ENCODE measurements at places on chromosomes 5 and 9.

- DNase-seq: no peak
Measured at GRCh38 chr5:80919678-80920196, 40.4 kb upstream of the RASGRF2 start.

- DNase-seq: peak; percentile 52
Measured at GRCh38 chr9:127919253-127919815, 2.5 kb upstream of the ST6GALNAC4 start.

DNA sequence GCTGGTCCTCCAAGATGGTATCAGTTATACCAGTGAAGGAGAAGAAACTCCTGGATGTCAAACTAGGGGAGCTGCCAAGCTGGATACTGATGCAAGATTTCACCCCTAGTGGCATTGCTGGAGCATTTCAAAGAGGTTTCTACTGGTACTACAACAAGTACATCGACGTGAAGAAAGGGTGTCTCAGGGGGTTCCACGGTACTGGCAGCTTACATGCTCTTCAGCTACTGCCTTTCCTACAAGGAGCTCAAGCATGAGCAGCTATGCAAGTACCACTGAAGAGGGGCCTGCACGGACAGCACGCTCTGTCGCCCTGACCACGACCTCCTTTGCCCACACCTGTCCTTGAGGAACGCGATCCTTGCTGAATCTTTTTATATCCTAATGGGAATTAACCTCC is 19.5 kb downstream of the ACTL7B start:
- DNase-seq: no peak

DNA sequence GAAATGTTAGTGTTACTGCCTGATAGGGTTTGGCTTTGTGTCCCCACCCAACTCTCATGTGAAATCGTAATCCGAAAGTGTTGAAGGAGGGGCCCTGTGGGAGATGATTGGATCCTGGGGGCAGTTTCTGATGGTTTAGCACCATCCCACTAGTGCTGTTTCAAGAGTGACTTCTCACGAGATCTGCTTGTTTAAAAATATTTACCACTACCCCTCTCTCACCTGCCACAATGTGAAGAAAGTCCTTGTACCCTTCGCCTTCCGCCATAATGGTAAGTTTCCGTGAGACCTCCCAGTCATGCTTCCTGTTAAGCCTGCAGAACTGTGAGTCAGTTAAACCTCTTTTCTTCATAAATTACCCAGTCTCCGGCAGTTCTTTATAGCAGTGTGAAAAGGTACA is 2.6 kb upstream of the RFX3 start:
- peak; percentile 71 for DNase-seq

DNA sequence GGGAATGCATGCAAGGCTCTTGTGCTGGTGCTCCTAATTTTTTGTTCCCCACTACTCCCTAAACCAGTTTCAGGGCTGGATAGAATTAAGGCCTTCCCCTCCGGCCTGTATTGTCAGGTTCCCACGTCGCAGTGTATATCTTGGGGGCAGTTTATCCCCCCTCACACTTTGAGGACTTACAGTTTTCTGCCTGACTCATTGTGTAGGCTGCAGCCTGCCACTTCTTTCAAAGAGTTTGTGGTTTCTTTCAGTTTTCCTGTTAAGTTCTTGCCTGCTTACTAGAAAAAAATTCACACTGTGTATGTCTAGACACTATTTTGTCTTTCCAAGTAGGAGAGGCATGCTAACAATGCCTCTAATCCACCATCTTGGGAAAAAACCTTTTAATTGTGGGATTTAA is 28.4 kb upstream of the BTNL3 start:
- DNase-seq: no peak

- peak; percentile 57 for DNase-seq
Measured at GRCh38 chr9:128026773-128027541, 40.2 kb downstream of the NAIF1 start.

DNA sequence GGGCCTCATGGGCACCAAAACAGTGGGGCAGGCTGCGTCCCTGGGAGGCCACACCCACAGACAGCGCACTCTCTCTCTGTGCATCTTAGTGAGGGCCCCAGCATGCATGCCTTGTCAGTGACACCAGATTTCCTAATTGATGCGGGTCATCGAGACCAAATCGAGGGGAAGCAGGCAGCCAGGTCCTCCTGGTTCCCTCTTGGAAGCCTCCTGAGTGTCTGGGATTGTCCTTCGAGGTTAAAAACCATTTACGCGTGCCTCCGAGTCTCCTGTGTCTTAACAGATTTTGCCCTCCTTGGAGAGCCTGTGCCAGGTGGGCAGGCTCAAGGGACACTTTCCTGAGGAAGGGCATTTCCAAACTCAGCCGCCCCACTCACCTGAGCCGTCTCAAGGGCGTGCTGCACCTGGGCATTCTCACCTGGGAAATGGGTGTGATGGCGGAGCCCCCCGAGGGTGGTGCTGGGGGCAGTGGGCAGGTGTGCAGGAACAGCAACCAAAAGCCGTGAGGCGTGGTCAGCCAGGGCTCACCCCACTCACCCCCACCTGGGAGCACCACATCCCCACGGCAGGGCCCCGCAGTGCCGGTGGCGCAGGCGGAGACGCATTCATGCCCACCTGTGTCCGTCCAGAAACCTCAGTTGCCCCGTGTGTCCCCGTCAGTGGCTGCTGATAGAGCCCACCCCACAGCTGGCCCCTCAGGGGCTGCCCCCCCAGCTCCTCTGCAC is 2.7 kb downstream of the SLC6A19 start:
- DNase-seq: no peak

- DNase-seq: no peak
Measured at GRCh38 chr5:73896097-73896496, 270.1 kb downstream of the ARHGEF28 start.

DNA sequence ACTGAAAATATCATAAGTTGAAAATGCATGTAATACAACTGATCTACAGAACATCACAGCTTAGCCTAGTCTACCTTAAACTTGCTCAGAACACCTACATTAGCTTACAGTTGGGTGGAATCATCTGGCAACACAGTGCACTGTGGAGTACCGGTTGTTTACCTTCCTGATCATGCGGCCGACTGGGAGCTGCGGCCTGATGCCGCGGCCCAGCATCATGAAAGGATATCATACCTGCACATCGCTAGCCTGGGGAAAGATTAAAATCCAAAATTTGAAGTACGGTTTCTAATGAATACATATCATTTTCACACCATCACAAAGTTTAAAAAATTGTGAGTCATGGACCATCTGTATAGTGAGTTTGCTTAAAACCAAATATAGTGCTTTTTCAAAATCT is 1.8 kb downstream of the HACD4 start:
- DNase-seq: no peak

- peak; percentile 4 for DNase-seq
Measured at GRCh38 chr9:121299467-121300282, 31.7 kb downstream of the GSN start.

- DNase-seq: no peak
Measured at GRCh38 chr9:841371-842209, at the start of gene DMRT1. Gene DMRT1, plus strand, starts transcription at chr9:841697. Its CDS starts 142 bp downstream, at chr9:841839.

- no peak for DNase-seq
Measured at GRCh38 chr9:85502815-85503655, 238.7 kb downstream of the AGTPBP1 start.

- no peak for DNase-seq
Measured at GRCh38 chr5:98570661-98571191, 202.7 kb upstream of the RGMB start.

DNA sequence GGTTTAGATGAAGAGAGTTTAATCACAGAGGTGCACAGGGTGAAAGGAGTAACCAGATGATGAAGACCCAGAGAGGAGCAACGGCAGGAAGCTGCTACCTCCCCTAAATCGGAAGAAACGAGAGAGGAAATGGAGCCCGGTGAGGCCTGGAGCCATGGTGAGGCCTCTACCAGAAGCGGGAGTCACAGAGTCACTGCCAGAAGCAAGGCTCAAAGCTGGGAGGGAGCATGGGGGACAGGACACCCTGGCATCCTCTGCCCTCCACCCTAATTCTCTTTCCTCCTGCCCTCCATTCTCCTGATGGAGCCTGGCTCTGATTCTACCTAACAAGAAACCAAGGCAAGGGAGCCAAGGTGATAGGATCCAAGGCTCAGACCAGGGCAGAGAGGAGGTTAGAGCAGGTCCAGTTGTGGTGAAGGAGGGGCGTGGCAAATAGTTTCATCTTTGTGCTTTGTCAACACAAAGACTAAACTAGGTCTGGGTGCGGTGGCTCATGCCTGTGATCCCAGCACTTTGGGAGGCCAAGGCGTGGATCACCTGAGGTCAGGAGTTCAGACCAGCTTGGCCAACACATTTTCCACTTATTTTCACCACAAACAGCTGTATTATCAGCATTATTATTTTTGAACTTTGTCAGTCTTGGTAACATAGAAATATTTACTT is 134.4 kb upstream of the RAI14 start:
- no peak for DNase-seq

GRCh38 chr5:151154931-151155774 is 2.4 kb downstream of the ANXA6 start:
- DNase-seq: peak; percentile 54

GRCh38 chr5:61965069-61965468 is 340.9 kb upstream of the KIF2A start:
- no peak for DNase-seq

- DNase-seq: no peak
Measured at GRCh38 chr9:30714389-30714788, 1670.1 kb upstream of the ACO1 start.

- no peak for DNase-seq
Measured at GRCh38 chr5:158995694-158996173, 104.0 kb downstream of the EBF1 start.

DNA sequence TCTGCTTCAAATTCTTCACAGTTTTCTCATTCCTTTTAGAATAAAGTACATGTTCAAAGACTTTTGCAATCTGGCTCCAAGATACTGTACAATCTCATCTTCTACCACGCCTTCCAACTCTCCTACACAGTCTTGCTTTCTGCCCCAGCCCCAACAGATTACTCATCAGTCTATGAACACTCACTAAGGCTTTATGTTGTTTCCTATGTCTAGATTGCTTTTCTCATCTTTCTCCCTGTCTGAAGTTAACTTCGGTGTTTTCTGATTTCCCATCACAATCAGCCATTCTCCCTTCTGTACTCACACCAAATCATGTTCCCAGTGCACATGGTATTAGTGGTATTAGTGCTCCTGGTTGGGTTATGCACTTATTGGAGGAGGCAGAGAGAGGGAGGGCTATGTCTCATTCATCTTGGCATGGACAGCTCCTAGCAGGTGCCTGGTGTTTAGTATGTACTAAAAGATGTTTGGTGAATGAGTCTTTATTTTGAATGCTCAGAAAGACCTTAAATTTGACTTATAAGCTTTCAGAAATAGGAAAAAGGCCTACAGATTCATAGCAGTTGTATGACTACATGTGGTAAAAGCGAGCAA is 44.0 kb upstream of the ZNF608 start:
- no peak for DNase-seq

GRCh38 chr9:100355561-100355960 is 2.8 kb upstream of the TEX10 start:
- no peak for DNase-seq

DNA sequence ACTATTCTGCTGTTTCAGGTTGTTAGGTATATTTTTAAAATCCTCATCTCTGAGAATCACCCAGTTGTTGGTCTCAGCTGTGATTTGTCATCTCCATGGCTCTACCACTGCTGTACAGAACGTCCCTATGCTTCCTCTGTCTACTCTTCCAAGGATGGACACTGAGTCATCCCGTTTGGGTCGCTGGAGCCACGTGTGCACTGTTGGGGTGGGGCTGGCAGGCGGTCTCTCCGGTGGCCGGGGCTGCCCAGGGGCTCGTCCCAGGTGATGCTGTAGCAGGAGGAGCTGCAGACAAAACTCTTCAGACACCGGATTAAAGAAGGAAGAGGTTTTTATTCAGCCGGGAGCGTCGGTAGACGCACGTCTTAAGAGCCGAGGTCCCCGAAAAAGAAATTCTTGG is 16.9 kb downstream of the LCN9 start:
- DNase-seq: no peak

GRCh38 chr5:170265522-170265921 is 32.1 kb downstream of the LCP2 start:
- no peak for DNase-seq

DNA sequence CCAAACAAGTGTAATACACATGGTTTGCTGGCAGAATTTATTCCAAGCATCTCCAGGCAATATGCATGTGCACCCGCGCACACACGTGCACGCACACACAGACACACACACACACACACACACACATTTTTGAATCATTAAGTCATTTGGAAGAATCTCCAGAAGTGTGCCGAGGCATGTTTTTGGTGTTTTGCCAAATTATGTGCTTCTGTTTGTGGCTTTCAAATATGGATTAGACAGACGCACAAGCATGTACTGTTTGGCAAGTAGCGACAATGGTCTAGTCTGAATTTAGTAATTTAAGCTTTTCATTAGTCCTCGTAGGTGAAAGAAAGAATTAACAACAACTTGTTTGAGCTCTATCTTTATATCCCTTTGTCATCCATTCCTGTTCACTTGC is 36.7 kb downstream of the NFIB start:
- no peak for DNase-seq

- DNase-seq: no peak
Measured at GRCh38 chr9:93258818-93259489, 75.0 kb downstream of the WNK2 start.

DNA sequence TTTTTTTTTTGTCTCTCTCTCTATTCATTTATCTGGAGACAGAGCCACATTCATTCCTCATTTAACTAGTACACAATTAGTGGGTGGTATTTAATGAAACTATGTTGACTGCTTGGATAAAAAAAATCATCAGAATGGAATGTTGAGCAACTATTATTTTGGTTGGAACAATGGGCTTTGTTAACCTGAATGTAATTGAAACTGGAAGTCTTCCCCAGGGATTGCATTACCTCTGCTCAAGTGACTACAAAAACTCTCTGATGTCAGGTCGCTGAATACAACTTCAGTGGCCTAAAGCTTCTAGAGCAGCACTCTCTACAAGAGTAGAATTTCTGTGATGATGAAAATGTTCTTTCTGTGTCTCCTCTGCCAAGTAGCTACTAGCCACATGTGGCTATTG is 295.8 kb downstream of the DEPDC1B start:
- no peak for DNase-seq

All from activated naive CD4-positive, alpha-beta T cell treated with Interleukin-2 at 50 U/mL for 16 hours (primary cell).